Liver (tissue), 10 donors: ENCODE measurements at places on chromosomes 13 and 19.
A peak's percentile ranks its signal among the peaks of the same experiment; 100 is the strongest.

GRCh38 chr19:23771316-23771715, 12.6 kb upstream of the ZNF681 start:
- no peak for DNase-seq

- no peak for DNase-seq
These were observed 3.2 kb downstream of the ERF start for GRCh38 chr19:42251572-42252358.

DNA sequence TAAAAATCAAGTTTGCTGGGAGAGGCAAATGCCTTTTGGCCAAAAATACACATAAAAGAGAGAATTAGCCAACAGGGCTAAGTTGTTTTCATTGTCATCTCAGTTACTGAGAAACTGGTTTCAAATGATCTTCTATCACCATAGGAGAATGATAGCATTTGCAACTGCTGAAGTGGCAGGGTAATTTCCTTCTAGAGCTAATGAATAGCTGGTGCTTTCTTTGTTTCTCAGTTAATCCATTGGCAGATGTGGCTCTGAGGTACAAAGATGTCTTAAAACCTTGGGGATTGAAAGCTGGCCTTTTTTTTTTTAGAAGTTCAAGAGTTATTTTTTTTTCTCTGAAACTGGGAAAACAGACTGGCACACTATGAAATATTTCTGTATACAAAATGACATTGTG, 332.7 kb upstream of the KLF12 start:
- DNase-seq = no peak

DNA sequence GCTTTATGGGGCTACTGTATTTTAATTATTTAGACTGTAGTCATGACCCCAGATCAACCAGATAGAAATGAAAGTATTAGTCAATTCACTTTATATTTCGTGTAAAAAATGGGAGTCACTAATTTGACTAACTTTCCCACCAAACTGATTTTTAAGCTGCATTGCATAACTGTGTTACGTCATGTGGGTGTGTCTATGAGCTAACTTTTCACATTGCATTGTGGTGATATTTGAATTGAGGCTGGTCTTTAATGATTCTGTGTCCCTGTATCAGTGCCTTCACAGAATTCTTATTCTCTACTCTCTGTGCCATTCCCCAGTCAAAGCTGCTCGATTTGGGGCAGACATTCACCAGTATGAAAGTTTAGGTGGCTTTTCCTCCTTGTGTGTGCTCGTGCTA, 172.7 kb upstream of the MAB21L1 start:
- no peak for DNase-seq

DNA sequence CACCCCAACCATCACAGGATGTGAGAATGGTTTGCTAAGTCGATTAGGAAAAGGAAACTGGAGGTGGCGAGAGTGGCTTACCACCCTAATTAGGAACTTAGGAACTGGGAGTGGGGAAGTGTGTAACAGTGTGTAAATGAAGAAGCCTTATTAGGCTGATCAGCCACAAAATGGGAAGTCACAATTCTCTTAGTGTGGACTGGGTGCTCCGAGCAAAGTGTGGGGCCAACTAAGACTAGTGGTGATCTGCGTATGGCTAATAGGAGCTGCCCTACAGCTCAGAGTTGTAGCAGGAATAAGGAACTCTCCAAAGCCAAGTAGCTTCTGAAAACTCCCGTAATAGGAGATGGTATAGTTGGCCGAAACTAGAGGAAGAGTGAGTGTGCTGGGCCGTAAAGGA, 7.6 kb downstream of the SIGLEC11 start:
- DNase-seq = no peak

- no peak for DNase-seq
These were observed 25.9 kb upstream of the OR10H2 start for GRCh38 chr19:15701757-15702533.

- no peak for DNase-seq
These were observed 80.9 kb upstream of the SHISA2 start for GRCh38 chr13:26132756-26133155.

GRCh38 chr13:70784207-70784989, 676.1 kb upstream of the KLHL1 start:
- DNase-seq = no peak

- no peak for DNase-seq
These were observed 73.1 kb downstream of the KCTD12 start for GRCh38 chr13:76813000-76813691.

DNA sequence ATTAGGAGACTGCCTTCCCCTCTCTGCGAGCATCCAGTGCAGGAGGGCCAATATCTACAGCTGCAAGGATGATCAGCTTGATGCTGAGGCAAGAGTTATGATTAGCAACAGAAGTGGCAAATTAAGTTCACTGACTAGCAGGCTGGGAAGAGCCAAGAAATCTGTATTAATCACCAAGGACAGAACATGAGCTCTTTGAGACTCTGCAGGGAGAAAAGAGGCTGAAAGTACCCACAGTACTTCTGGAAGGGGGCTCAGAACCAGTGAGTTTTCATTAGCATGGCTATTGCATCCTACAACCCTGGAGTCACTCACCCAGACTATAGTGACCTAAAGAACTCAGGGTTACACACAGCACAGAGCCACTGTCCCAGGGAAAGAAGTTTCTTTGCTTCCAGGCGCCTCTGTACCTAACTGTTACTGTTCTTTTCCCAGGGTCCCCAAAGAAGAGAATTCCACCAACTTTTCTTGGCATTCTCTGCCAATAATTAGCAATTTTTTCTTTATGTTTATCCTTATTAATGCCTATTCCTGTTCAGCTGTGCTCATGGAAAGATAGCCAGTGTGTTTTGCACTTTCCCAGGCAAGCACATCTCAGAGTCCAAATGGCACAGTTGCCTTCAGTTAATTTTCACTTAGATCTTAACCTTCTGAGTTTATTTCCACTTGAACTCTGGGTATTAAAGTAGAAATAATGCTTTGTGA, 25.8 kb upstream of the MEDAG start:
- DNase-seq = no peak

DNA sequence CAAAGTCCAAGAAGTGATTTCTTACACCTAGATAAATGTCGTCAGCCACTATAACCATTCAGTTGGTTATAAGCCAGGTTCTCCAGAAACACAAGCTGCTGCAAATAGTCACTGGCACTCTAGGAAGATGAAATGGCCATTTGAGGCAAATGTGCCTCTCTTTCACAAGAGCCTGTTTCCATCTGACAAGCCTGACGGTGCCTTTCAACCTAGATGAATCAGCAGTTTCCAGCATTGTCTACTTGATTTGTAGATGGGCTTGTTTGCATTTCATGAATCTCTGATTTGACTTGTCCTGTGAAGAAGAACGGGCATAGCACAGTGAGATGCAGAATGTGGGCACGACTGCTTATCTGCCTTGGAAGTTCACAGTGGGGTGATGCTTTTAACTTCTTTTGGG, 327.2 kb downstream of the LMO7 start:
- DNase-seq = no peak

DNA sequence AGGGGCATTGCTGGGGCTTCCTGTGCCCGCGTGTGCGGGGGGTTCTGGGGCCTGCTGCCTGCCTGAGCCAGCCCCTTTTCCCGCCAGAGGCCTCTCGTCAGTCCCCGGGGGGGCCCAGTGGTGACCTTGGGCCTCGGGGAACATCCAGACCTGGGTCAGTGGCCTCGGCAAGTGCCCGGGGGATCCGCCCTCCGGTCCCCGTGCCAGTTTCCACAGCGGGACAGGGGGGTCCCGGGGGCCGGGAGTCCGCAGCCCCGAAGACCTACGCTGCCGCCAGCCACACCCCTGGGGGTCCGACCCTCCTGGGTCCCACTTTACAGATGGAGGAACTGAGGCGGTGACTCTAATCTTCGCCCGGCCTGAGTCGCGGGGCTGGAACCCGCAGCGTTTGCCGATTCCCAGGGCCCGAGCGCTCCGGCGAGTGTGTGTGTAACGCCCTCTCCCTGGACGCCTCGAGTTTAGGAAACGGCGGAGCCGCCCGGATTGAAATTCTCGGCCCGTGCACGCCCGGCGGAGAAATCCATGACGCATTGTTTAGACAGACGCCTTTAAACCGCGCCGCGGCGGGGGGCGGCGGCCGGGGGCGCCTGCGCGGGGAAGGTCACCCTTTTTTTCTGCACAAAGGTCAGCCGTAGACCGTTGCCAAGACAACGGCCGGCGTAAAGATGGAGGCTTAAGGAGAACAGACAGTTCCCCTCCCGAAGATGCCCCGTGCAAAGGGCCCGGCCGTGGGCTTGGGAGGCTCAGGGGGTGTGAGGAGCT, 39.3 kb downstream of the EFNA2 start:
- peak; percentile 62 for DNase-seq

DNA sequence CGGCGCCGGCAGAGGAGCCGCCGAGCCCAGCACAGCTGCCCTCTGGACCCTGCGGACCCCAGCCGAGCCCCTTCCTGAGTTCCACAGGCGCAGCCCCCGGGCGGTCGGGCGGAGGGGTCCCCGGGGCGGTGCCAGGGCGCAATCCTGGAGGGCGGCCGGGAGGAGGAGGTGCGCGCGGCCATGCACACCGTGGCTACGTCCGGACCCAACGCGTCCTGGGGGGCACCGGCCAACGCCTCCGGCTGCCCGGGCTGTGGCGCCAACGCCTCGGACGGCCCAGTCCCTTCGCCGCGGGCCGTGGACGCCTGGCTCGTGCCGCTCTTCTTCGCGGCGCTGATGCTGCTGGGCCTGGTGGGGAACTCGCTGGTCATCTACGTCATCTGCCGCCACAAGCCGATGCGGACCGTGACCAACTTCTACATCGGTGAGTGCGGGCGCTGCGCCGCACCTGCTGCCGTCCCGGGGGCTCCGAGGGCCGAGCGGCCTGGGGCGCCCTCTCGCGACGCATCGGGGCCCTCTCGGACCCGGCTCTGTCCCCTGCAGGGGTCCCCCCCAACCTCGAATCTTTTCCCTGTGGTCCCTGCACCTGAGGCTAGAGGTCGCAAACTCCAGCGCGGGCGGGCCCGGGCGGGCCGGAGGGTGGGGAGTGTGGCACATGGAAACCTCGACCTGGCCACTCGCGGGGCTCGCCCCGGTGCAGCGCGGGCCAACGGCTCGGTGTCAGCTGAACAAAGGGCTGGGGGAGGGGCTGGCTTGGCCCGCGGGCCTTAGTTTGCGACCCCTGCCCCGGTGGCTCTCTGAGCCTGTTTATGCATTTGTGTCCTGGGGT, at the start of gene KISS1R:
Gene KISS1R (plus strand): TSS at position 11 of the 829 bp plus-strand sequence. CDS start 170 bp downstream, at position 181.
- DNase-seq = peak; percentile 54

DNA sequence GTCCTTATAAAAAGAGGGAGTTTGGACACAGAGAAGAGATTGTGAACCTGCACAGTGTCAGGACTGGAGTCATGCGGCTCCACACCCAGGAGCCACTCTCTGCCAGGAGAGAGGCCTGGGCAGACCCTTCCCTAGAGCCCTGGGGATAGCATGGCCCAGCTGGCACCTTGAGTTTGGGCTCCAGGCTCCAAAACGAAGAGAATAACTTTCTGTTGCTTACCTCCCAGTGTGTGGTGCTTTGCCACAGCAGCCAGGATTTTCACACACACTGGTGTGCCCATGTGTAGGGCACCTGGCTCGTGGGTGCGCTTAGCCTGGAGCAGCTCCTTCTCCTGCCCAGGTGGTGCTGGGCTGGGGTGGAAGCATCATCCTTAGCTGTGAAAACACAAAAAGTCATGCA, 344.3 kb downstream of the TEX29 start:
- no peak for DNase-seq

DNA sequence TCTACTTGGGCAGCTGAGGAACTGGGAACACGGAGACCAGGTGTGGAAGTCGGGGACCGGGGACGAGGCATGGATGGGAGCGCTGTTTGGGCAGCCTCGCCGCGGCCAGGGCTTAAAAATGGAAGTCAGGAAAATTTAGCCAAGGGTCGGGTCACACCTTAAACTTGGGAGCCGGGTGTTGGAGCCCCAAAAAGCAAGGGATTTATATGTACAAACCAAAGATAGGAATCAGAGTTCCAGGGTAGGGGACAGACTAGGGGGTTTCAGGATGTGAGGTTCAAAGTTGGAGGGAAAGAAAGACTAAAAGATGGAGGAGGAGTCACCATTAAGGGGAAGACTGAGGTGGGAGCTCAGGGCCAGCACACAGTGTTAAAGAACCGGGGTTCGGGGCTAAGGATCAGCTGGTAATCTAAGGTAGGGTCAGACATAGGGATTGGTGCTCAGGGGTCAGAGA, 530 bp downstream of the FOXA3 start:
- no peak for DNase-seq

GRCh38 chr19:6473647-6474046, 7.9 kb downstream of the DENND1C start:
- no peak for DNase-seq

DNA sequence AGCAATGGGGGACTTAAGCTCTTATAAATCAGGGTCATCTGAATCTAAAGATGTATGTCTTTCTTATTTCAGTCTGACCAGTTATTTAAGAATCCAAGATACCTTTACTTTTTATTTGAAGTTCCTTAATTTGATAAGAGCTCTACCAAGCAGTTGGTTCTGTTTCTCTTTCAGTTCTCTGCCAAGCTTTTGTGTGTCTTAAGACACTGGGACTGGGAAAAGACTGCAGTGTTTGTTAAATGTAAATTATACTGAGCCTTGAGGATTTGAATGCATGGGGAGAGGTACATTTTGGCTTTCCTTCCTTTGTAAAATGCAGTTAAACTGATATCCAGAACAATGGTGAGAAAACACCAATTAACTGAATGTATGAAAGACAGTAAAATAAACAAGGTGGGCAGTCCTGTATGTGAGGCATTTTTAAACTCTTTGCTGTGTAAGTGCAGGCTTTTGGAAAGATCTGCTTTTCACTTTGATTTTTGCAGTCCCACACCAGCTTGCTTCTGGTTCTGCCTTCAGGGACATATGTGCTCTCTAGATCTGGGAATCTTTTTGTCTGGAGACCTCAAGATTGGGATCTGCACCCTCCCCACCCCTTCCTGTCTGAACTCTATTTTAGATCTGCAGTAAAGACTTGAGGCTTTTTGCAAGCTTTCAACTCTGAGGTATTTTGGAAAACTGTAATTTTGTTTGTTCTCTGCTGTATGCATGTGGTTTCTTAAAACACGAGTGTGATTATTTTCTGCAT, 77.6 kb downstream of the LRCH1 start:
- no peak for DNase-seq

DNA sequence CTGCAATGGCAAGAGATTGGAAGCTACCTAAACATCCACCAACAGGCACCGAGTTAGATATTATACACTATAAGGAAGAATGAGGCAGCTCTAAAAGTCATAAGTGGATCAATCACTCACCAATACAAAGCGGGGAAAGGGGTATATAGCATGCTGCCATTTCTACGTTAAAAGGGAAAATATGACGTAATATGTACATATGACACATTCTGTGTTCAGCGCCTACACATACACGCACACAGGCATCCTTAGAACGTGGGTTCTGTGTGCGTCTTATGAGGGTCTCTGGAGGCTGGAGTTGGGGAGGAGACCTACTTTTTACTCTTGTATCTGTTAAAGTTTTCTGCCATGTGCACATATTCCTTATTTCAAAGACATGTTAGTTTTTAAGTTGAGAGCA, 5.9 kb downstream of the IL17D start:
- no peak for DNase-seq
